NCI-H446 treated with DMSO at 0.1 percent for 48 hours (cell line): ENCODE measurements at places on chromosomes 16 and 17.
A peak's percentile ranks its signal among the peaks of the same experiment; 100 is the strongest.

- DNase-seq = no peak
Measured at GRCh38 chr17:42882166-42882565, 18.4 kb upstream of the G6PC1 start.

- no peak for DNase-seq
Measured at GRCh38 chr16:8763899-8764298, 33.5 kb downstream of the TMEM186 start.

DNA sequence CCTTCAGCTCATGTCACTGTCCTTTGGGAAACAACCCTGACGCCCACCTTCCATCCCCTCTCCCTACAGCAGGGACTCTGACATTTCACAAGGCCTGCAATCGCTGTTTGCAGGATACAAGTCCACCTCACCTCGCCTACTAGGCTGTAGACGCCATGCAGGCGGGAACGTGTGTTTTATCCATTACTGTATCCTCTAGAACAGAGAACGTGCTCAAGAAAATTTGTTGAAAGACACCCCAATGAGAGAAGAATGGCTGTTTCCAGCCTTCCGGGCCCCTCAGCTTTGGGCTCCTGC, 1.5 kb upstream of the TTYH2 start:
- DNase-seq = no peak

DNA sequence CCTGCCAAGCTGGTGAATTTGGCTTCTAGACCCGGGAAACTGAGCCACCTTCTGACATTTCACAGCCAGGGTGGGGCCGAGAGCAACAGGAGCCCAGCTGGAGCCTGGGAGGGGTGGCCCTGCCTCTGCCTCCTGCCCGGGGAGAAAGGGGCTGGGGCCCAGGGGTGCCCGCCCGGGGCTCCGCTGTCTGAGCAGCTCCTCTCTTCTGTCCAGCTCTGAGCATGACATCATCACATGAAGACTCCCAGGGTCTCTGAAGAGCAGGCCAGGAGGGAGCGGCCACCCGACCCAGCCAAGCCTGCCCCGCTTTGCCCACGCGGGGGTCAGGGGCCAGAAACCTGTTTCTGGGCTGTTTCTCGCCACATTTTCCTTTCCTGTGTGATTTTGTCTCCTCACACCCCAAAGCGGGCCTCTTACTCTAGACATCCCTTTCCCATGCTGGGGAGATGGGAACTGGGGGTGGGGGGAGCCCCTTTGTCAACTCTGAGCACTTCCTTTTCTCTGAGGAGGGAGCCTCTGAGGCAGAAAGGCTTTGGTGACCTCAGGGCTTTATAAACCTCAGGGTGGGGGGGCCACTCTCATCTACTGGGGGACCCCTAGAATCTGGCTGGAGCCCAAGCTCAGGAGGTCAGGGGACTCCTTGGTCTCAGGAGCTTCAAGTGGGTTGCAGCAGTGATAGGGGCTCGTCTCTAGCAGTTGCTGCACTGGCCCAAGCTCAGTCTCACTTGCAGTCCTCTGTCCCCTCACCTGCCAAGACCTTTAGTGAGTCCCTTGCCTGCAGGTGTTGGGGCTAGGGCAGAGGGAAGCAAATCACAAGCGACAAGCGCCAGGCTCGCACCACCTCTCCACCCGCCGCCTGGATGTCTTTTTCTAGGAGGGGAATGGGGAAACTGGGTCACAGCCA, 7.6 kb downstream of the UBALD2 start:
- no peak for DNase-seq

DNA sequence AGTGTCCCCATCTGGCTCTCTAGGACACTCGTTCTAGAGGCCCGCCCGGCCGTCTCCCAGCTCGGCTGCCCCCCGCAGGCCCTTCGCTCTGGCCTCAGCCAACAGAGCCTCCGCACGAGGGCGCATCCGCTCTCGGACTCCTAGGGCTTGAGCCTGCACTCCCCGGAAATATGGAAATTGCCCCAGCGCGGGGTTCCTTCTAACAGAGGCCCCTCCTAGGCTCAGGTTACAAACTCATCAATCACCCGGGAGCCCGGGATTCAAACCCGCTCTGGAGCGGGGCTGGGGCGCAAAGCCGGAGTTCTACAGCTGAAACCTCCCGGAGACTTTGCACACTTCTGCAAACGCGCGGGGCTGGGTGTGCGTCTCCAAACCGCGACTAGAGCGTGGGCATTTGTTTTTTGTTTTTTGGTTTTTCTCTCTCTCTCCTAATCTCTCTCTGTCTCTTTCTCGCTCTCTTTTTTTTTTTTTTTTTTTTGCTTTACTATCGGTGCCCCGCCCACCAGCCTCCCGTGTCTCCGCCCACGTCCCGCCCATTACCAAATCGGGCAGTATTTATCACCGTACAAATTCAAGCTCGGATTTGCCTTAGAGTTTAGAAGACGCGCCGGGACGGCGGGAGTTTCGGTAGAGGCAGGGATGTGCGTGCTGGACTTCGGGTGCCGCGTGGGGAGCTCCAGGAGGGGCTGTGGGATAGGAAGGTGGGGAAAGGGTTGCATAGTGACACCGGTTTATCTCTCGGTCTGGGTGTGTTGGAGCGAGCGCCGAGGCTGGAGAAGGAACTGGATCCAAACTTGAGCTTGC, 2.4 kb upstream of the FOXL1 start:
- DNase-seq = no peak

GRCh38 chr16:54647725-54648221, 282.9 kb upstream of the IRX5 start:
- DNase-seq = no peak

DNA sequence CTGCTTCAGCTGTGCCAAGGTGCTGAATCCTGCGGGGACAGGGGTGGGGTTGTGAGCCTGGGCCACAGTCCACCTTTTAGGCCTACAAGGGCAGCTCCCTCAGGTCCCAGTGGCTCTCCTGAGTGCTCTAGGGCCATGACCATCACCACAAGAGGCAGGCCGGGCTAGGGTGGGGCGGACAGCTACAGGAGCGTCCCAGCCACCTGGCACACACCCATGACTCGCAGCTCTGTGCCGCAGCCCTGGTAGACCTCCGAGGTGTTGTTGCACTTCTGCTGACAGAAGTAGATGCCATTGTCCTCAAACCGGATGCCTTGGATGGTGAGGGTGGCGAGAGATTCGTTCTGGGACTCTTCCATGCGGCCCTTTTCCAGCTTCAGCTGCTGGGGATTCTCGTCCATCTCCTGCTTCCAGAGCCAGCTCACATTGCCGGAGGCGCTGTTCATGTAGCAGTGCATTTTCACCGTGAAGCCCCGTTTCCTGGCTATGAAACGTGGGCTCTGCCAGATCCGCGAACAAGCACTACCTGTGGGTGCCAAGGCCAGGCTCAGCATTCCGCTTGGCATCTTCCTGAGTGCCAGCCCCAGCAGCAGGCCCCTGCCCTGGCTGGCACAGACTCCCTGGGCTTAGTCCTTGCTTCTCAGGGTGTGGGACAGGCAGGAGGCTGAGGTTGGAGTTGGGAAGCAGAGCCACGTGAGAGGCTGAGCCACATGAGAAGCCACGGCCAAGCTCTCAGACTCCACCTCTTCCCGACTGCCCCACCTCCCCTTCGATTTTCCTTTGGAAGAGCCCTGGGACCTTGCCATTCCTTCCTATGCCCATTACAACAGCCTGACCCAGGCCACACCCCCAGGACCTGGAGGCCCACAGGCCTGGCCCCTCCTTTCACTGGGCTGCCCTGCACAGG, 2.0 kb downstream of the CD79B start:
- DNase-seq = no peak

DNA sequence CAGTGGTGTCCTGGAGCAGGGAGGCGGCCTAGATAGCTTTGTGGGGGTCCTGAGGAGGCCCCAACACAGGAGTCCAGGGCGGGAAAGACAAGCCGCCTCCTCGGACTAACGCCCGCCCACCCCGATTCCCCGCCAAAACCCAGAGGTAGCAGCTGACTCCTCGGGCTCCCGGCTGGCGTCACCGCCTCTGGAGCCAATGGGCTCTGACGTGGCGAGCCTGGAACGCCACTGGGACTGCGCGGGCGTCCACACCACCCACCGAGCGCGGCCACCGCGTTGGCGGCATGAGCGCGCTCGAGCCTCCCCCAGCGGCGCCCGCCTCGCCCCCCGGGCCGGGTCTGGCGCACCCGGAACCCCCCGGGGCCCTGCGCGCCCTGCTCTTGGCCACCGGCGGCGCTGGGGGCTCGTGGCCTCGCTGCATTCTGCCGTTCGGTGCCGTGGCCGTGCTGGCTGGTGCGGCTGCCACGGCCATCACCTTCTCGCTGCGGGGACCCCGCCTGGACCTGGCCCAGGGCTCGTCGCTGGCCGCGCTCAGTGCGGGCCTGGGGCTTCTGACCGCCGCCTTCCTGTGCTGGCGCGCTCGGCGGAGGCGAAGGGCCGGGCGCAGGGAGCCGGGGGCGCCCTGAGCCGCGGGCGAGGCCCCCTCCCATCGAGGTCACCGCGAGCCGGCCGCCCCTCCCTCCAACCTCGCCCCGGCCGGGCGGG, 3.4 kb upstream of the NTN3 start:
- peak; percentile 52 for DNase-seq

DNA sequence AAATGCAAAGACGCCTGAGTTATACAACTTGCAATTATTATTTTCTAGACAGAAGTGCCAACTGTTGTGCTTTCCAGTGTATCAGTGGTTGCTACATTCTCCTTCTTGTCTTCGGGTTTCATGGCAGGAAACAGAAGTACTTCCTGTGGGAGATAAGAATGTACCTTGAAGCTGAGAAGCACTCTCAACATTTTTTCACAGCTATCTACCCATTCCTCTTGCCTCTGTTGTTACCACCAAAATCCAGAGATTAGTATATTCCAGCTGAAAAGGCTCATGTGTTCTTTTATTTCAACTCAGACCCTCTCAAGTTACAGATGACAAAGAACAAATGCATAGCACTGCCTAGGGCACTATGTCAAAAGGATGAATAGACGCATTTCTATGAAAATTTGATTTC, 4.8 kb upstream of the ADAT1 start:
- no peak for DNase-seq

- DNase-seq = no peak
Measured at GRCh38 chr16:84949772-84950436, 61.4 kb downstream of the ZDHHC7 start.

DNA sequence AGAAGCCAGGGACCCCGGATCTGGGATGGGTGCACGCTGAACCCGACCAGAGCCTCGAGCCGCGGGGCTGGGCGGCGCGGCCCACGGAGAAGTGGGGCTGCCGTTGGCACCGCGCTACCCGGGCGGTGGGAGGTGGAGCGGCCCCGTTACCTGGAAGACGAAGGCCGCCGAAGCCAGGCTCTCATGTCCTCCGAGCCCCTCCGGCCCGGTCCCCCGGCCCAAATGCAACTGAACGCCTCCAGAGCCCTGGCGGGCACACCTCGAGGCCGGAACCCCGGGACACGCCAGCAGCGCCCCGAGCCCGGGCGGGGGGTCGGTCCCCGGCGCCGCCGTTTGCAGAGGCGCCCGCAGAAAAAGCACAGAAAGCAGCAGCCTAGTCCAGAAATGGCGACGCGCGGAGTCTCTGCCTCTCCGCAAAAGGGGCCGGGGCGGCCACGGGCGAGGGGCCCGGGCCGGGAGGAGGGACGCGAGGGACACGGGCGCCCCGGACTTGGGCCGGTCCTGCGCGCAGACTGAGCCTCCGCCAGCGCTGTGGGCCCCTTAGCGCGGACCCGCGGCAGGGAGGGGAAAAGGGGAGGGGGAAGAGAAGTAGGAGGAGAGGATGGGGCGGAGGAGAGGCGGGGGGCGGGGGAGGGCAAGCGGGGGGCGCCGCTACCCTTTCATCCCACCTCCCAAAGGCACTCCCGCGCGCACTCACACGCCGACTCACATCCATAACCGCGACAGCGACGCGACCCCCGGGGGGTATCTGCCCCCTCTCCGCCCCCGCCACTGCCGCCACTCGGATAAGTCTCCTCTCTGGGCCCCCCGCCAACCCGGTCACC, 1.4 kb downstream of the AXIN2 start:
- no peak for DNase-seq

- no peak for DNase-seq
Measured at GRCh38 chr16:81390840-81391239, 53.8 kb upstream of the CMIP start.

DNA sequence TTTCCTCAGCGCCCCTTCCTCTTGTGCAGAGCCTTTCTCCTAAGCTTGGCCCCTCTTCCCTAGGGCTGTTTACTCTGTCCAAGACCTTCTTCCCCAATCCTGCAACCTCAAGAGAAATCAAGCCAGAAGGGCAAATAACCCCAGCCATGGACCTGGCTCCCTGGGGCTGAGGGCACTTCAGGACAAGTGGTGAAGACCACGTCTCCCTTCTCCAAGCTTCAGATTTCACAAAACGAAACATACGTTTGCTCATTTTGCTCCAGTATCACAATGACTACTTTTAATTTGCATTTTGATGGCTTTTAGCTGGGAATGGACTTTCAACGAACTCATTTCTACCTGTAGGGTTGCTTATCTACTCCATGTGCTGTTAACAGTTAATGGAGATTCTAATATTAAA, 139.8 kb upstream of the CACNG5 start:
- DNase-seq = no peak
